ENCODE measurements at places on chromosomes 5 and 9.

DNA sequence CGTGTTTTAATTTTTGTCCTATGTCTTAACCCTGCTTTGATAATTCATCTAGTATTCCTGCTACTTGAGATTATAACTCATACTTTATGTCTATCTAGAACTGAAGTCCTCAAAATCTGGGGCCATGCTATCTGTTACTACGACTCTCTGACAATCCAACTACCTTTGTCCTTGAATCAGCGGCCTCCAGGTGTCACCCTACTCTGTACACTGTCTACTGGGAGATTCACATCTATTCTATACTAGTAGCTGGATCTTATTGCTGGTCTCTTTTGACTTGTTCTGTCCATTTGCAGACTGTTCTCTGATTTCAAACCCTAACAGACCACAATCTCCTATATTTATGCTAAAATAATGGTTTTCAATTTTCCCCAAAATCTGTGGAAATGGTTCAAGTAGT lies 225.5 kb upstream of the ELAVL2 start:
- no peak for DNase-seq

- no peak for DNase-seq
These were observed 114.3 kb downstream of the CRB2 start for GRCh38 chr9:123470121-123470782.

DNA sequence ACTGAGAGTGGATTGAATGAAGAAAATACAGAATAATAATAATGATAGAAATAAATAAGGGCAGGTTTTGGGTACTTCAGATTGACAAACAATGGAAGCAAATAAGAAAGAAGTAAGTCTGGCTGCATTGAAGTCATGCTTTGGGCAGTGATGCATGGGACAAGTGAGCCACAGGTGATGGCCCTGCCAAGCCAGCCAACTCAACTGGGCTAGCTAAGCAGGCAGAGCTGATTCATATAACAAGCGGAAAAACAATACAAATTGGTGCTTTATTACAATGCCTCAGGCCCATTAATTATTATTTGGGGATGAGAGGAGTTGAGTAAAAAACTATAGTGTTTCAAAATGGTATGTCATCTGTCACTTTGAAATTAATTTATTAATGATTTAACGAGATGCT lies 502.0 kb downstream of the CDH12 start:
- no peak for DNase-seq

GRCh38 chr5:113151641-113152379 lies 175.2 kb downstream of the DCP2 start:
- DNase-seq: no peak

- DNase-seq: peak; percentile 11
These were observed 50.3 kb downstream of the MAN2A1 start for GRCh38 chr5:109739741-109740728.

- DNase-seq: no peak
These were observed 95.0 kb downstream of the KCNT1 start for GRCh38 chr9:135796784-135797485.

GRCh38 chr9:4021621-4022213 lies 278.2 kb downstream of the GLIS3 start:
- no peak for DNase-seq

GRCh38 chr9:15936306-15936921 lies 383.6 kb downstream of the CCDC171 start:
- DNase-seq: peak; percentile 91

DNA sequence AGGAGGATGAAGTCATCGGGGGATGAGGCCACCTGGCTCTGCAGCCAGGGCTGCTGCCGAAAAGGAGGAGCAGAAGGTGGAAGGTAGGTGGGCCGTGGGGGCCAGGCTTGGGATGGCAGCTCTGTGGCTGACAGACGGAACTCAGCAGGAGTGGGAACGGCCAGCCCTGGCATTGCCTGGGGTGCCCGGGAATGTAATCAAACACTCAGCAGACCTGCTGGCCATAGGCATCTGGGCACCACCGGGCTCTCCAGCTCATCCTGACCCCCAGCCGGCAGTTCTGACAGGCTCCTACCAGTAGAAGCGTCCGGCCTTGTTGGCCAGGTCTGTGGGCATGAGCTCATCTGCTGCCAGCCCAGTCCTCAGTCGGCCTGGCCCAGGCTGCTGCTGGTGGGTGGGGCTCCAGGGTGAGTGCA lies 4.3 kb upstream of the FAT2 start:
- DNase-seq: no peak
